ENCODE measurements at places on chromosomes 1 and 21.

- peak; percentile 56 for DNase-seq
Observed at GRCh38 chr1:234841710-234842231, 231.8 kb upstream of the IRF2BP2 start.

DNA sequence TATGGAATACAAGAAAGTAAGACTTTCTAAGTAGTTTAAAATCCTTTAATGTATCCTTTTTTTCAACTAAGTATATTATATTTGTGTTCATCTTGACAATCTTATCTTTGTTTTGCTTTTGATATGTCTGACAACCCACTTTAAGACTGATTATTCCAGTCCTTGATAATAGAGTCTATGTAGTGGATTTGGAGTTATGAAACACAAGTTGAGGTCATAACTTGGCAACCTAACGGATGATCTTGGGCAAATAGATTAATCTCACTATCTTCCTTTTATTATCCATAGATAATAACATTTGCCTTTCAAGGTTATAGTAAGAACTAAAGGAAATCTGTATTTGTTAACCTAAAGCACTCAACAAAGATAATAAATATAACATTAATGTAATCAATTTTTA lies 4.8 kb upstream of the GBP2 start:
- peak; percentile 22 for DNase-seq

DNA sequence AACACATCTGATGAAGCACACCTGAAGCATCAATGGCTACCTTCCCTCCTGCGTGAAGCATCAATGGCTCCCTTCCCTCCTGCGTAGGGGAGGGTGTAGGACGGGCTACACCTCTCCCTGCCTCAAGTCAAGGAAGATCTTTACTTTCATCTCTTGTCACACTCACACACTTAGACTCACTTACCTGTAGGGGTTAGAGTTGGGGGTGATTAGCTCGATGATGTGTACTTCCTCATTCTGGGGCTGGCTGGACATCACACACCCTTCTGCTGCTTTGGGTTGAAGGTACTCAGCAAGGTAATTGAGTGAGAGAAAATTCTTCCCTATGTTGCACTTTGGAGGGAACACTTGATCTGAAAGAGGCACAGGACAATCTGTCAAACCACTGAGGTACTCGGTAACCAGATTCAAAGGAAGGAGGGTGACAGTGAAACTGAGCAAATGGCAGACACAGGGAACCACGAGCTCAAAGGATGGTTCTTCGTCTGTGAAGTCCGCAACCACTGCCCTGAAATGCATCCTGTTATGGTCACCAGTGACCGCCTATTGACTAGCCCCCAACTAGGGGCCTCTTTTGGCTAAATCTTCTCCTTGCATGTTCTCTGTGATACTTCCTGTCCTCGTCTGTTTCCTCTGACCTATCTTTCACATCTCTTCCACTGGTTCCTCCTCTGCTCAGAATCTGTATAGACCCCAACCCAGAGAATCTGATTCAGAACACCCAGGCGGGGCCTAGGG lies 156.2 kb downstream of the TGFBR3 start:
- DNase-seq = no peak

DNA sequence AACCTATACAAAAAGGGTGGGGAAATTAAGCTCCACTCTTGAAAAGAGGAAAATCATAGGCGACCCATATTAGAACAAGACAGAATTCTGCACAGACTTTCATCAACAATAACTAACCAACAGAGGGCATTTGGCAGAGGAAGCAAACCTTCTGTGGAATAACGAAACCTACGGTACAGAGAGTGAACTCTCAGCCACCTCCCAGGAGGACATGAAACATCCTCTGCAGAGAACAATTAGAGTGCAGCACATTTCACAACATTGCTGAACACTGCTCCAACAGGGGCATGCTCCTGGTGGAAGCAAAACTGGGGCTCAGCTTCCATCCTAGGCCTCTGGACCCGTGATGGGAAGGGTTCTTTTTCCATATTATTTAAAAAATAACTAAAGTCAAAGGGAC lies 110.9 kb downstream of the KCNJ15 start:
- peak; percentile 17 for DNase-seq

- DNase-seq = peak; percentile 61
Observed at GRCh38 chr21:27532076-27532475, 565.2 kb upstream of the ADAMTS5 start.

GRCh38 chr1:202982715-202983430 lies 15.8 kb upstream of the CYB5R1 start:
- DNase-seq = no peak

DNA sequence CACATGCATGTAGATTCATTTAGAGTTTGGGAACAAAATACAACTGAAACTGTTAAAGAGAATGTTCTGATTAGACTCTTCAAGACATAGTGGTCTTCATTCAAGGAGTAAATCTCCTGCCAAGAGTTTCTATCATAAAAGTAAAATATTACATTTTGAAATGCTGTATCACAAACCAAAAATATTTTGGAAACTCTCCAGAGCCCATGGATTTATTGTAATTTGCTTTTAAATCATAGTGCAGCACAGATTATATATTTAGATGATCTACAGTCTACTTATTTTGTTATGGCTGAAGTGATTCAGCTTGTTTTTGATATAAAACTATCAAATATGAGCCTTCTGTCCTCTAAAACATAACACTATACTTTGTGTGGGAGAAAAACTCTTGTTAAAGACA lies 105.3 kb downstream of the DISP1 start:
- DNase-seq = no peak

DNA sequence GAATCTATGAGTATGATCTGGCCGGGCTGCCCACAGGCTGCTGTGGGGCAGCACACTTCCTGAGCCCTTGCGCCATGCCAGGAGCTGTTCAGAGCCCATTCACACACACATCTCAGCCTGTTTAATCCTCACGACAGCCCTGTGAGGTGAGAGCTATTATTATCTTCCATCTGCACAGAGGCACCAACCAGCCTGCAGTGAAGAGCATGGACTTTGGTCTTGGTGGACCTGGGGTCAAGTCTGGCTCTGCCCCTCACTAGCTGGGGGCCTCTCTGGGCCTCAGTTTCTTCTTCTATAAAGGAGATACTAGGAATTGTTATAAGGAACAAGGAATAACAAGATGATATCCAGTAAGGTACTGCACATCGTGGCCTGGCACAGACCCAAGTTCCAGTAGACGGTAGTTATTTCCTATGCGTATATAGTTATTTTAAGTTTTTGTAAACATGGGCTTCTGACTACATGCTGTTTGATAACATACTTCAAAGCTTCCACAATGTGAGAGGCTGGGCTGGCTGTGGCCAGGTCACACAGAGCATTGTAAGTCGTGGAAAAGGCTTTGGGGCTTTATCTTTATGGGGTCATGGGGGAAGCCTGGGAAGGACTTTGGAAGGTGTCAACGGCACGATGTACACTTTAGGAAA lies 3.4 kb upstream of the PADI2 start:
- peak; percentile 53 for DNase-seq

DNA sequence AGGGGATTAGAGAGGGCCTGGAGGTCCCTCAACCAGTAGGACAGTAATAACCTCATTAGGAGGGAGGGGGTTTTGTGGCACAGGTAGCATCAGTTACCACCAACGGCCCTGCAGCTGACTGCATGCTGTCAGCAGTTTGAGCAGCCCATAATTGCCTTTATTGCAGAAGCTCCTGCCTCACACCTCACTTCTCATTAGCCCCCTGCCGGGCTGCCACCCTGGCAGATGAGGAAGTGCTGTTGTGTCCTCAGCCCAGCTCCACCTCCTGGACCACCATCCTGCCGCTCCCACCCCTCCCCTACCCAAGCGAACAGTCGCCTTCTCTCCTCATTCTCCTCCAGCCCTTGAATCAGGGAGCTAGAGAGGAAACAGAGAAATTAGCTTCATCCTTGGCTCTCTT lies 237.4 kb downstream of the LMX1A start:
- no peak for DNase-seq

GRCh38 chr1:27070390-27071048 lies 57.9 kb upstream of the TENT5B start:
- no peak for DNase-seq

DNA sequence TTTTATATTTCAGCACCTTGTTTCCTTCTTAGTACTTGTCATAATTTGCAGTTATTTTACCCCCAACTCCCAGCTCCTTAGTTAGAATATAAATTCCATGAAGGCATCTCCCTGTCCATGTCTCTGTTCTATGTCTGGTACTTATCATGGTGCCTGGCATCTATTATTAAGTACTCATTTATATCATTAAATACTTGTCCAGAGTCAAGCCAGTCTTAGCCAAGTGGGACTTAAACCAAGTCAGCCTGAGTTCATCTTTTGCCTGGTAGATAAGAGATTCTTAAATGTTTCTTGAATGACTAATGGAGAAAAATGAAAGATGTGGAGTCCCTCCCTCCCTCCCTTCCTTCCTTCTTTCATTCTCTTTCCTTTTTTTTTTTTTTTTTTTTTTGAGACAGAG lies 9.4 kb downstream of the SLC25A44 start:
- peak; percentile 77 for DNase-seq

Measured in fibroblast of pulmonary artery (primary cell).